ENCODE measurements at places on chromosomes 7 and 10.

DNA sequence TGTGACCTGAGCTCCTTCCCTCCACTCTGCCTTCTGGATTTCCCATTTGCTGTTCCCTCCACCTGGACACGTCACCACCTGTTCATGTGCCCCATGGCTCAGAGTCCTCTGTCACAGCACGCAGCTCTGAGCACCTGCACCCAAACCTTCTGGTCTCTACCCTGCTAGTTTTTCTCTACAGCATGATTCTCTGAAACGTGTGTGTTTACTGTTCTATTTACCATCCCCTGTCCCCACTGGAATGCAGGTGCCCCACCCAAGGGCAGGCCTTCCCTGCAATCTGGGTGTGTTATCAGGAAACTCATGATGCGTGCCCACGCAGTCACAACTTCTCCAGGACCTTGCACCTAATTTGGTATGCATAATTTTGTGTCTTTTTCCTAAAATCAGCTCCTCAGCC, 284.4 kb upstream of the IGFBP3 start:
- H3K4me1 ChIP-seq = no peaks in the 10 kb centered on the region
- H3K27ac ChIP-seq = no peak overlapping the region
- DNase-seq = no peak
- no peaks in the 10 kb centered on the region for H3K27me3 ChIP-seq
- no peaks in the 10 kb centered on the region for H3K36me3 ChIP-seq

- H3K36me3 ChIP-seq = no peaks in the 10 kb centered on the region
- peak; percentile 10 for DNase-seq
- H3K27me3 ChIP-seq = no peaks in the 10 kb centered on the region
- no peak overlapping the region for H3K4me3 ChIP-seq
- H3K27ac ChIP-seq = no peak overlapping the region
Observed at GRCh38 chr7:105648561-105649401, 67.5 kb upstream of the EFCAB10 start.

- no peak overlapping the region for H3K4me3 ChIP-seq
- H3K36me3 ChIP-seq = no peaks in the 10 kb centered on the region
- no peak overlapping the region for H3K27ac ChIP-seq
- H3K27me3 ChIP-seq = no peaks in the 10 kb centered on the region
- DNase-seq = no peak
Observed at GRCh38 chr7:126449611-126450268, 803.0 kb downstream of the GRM8 start.

- no peaks in the 10 kb centered on the region for H3K4me1 ChIP-seq
- H3K36me3 ChIP-seq = no peaks in the 10 kb centered on the region
- H3K27me3 ChIP-seq = no peaks in the 10 kb centered on the region
- no peak overlapping the region for H3K27ac ChIP-seq
- H3K4me3 ChIP-seq = no peak overlapping the region
Observed at GRCh38 chr7:67393903-67394302, 397.3 kb downstream of the TYW1 start.

DNA sequence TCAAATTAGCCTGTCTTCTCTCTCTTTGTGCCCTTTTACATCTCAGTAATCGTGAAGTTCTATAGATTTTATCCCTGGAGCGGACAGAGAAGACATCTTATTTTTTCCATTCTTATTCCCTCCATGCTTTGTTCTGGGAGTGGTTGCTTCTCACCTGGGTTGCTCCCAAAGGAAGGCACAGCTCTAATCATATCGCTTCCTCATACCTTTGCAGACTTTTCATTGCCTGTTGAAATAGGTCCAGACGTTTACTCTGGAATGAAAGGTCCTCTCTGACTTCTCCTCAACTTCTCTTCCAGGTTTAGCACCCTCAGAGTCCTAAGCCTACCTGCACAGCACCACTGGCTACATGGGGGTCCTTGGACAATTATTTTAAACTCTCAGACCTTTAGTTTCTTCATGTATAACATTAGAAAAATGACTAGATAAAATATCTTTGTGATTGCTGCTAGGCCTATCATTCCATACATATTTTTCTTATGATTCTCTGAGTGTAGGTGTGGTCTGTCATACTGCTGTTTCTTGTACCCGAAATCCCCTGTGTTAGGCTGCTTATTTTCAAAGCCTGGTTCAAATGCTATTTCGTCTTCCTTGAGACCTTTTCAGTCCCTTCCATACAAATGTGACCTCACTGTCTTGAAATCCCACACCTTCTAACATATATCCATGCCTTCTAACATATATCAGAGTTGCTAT, 418.1 kb downstream of the GFRA1 start:
- no peak for DNase-seq
- no peak overlapping the region for H3K4me3 ChIP-seq
- no peak overlapping the region for H3K27ac ChIP-seq
- H3K36me3 ChIP-seq = no peaks in the 10 kb centered on the region
- H3K4me1 ChIP-seq = no peaks in the 10 kb centered on the region
- H3K27me3 ChIP-seq = no peaks in the 10 kb centered on the region

All from endothelial cell of umbilical vein (primary cell).